NCI-H146 (cell line): ENCODE measurements at places on chromosomes 1 and 21.

DNA sequence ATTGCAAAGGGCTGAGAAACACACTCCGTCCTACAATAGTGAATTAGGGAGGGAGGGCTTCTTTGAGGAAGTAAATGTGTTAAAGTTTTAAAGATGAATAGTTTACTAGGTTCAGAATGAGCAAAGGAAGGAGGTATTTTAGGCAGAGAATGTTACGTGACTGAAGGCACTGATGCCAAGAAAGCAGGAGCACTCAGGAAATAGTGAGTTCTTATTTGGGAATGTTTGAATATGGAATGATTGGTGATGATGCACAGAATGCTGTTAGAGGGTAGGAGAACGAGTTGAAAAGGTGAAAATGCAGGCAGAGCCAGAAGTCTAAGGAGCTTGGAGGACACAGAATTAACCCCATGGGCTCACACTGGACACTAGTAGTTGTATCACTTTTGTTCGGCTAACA is 108.0 kb downstream of the NRIP1 start:
- DNase-seq, result no peak

DNA sequence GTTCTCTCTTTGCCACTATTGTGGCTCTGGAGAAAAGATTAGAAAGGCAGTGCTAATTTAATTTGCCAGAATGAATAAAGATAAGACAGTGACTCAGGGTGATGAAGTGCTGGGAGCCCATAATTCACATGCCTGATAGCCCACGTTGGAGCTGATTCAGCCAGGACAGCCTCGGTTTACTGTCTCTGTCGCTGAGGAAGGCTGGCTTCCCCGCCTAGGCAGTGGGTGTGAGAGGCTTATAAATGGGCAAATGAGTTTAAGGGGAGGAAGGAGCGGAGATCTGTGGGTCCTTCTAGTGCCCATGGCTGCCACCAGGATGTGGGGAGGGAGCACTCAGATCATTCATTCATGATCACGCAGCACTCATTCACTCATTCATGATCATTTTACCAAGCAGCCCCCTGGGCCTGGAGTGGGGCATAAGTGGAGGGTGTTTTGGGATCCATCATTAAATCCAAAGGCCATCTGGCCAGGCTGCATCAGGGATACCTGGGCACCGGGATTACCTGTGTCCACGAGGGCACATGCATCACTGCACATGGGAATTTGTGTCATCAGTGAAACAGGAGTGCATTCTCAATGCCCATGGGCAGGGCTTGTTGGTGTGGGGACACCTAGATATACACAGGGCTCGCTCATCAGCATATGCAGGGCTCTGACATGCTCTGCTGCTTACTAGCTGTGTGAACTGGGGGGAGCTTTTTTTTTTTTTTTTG is 315.4 kb downstream of the MATN1 start:
- DNase-seq, result no peak

DNA sequence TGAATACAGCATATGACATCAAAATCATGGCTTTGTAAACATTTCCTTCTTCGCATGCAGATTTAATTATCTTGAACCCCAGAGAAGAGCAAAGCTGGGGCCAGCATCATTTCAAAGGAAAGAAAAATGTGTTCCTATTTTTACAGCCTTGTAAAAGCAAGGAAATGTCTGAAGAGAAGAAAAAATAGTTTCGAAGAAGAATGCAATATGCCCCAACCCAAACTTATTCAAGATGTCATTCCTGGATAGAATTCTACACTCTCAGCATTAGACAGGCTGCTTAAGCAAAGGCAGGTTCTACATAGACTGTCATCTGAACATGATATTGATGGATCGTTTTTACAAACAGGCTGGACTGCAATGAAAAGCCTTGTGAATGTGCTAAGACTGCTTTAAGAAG is 900.8 kb downstream of the TTLL7 start:
- no peak for DNase-seq

GRCh38 chr1:108316545-108316944 is 72.7 kb upstream of the NBPF4 start:
- DNase-seq, result no peak

GRCh38 chr1:32447469-32448185 is 17.2 kb upstream of the ZBTB8B start:
- DNase-seq, result no peak

DNA sequence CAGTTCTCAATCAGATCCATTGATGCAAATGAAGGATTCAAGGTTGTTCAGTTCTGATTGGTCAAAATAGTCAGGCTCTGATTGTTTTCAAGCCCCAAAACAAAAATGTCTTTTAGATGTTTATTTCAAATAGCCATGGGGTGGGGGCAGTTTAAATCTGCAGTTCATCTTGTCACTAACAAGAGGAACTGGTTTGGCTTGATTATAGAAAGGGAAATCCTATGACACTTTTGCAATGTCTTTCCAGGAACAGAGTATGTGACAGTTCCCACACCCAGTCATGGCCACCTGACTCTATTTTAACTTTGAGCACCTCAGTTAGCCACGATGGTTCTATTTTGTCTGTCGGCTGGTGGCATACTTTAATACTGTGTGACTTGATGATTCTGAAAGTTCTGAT is 1544.1 kb downstream of the PLA2G4A start:
- no peak for DNase-seq

GRCh38 chr1:214455479-214455878 is 95.9 kb downstream of the PTPN14 start:
- DNase-seq, result no peak

DNA sequence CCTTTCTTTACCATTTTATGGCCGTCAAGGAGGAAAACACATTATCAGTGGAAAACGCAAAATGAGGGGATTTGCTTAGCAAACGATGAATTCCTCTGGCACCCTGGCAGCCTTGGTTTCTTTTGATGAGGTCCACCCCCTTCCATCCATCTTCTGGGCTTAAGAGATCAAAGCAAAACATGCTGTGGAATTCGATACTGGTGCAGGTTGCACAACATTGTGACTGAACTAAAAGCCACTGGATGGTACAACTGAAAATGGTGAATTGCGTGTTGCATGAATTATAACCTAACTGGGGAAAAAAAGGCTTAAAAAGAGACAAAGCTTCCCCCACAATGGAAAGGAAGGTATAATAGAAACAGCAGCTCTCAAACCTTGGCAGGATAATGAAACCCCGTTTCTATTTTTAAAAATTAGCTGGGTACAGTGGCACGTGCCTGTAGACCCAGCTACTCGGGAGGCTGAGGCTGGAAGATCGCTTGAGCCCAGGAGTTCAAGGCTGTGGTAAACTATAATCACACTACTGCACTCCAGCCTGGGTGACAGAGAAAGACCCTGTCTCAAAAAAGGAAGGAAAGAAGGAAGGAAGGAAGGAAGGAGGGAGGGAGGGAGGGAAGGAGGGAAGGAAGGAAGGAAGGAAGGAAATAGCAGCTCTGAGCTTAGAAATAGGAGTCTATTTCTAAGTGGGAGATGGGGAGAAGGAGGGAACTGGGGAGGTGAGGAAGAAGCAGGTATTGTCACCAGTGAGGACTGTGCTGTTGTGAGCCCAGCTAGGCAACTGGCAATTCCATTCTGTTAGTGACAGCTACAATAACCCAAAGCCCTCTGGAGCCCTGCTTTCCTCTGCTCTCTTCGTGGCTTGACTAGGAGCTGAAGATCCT is 29.0 kb upstream of the LGALS8 start:
- no peak for DNase-seq

GRCh38 chr1:160876311-160876710 is 8.7 kb downstream of the ITLN1 start:
- no peak for DNase-seq

DNA sequence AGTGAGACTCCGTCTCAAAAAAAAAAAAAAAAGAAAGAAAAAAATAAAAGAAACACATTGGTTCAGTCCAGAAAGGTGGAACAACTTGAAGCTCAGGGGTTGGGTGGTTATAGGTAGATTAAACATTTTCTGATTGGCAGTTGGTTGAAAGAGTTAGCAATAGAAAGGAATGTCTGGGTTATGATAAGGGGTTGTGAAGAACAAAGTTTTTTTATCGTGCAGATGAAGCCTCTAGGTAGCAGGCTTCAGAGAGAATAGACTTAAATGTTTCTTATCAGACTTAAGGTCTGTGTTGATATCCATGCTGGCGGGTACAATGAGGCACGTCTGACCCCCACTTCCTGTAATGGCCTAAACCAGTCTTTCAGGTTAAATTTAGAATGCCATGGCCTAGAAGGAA is 45.0 kb upstream of the PDE9A start:
- DNase-seq, result no peak

DNA sequence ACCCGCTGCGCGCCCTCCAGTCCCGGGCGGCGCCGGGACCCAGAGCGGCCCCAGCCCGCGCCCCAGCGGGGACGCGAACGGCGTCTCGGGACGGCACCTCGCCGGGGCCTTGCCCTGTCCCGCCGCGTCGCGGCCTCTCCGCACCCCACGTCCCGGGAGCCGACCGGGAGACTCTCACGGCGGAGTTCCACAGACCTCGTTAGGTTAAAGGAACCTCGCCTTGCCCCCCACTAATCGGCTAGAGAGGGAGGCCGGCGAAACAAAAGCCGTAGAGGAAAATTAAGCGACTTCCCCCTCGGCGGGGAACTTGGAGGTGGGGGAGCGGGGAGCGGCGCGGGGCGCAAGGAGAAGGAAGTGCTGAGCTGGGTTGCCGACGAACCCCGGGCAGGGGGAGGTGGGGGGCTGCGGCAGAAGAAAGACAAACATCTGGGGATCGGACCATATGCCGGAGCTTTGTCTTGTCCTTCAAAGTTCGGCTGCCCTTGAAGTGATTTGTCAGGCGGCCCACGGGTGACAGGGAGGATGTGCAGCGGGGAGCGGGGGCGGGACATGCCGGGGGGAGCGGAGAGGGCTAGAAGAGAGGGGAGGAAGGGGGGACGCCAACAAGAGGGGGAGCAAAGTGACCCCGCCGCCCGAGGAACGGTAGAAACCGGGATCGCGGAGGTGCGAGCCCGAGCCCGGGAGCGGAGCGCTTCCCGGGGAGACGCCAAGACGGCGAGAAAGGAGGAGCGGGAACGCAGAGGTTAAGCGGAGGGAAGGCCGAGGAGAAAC is 120.0 kb upstream of the RRP15 start:
- DNase-seq, result peak; percentile 40

GRCh38 chr1:1959459-1959839 is 40.4 kb upstream of the TMEM52 start:
- DNase-seq, result no peak

DNA sequence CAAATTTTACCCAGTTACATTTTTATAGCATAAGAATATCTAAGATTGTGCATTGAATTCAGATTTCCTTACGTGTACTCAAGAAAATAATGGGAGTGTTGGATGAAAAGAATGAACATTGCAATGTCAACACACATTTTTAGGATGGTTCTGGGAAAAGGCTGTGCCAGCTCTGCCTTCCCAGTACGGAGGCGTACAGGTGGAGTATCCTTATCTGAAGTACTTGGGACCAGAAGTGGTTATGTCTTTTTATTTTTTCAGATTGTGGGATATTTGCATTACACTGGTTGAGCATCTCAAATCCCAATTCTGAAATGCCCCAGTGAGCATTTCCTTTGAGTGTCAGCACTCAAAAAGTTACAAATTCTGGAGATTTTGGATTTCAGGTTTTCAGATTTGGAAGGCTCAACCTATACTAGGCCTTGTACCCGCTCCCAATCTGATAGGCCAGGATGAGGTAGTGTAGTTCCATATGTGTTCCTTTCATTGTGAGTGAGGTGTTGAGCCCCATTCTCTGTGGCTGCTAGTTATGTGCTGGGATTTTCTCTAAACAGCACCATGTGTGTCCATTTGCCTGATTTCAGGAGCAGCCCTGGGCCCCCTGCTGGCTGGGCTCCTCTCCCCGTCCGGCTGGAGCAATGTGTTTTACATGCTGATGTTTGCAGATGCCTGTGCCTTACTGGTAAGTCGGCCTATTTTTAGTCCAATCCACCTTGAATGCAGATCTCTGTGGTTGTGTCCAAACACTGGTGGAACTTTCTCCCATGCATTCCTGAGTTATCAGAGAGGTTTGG is 60.8 kb downstream of the SLC37A1 start:
- no peak for DNase-seq

DNA sequence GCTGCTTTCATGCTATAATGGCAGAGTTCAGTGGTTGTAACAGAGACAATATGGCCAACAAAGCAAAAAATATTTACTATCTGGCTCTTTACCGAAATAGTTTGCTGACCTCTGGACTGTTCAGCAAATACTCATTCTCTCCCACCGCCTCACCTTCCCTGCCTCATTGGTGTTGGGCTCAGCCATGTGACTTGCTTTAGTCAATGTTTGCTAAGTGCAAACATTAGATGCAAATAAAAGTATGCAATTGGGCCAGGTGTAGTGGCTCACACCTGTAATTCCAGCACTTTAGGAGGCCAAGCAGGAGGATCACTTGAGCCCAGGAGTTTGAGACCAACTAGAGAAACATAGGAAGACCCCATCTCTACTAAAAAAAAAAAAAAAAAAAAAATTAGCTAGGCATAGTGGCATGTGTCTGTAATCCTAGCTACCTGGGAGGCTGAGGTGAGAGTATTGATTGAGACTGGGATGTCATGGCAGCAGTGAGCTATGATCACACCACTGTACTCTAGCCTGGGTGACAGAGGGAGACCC is 55.1 kb downstream of the RPL5 start:
- DNase-seq, result peak; percentile 96

DNA sequence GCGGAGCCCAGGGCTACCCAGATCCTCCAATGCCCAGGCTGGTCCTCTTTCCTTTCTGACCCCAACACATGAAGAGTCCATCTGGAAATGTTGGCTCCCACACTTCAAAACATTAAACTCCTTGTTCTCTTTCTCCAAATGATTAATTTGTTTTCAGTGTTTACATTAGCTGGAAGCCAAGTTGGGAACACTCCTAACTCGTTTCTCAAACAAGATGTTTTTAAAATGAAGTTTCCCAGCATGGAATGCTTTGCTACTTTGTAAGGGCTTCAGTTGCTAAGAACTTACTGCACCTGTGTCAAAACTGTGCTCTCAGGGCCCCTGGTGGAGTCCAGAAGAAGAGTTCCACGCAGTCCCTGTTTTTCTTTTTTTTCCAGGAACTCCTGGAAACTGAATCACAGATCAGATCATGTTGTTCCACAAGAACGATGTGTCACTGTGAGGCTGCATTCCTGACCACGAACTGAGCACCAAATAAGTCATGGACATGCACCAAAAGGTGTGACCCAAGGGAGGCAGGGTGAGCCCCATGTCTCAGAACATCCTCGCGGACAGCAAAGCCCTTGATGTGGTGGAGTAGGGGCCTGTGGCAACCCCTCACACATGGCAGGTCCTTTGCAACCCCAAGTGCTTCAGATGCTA is 257.3 kb downstream of the KCNJ6 start:
- DNase-seq, result no peak
